ENCODE measurements at places on chromosomes 7 and 10.
A peak's percentile ranks its signal among the peaks of the same experiment; 100 is the strongest.

GRCh38 chr7:108059526-108059925 lies 56.6 kb upstream of the LAMB1 start:
- DNase-seq, result no peak

DNA sequence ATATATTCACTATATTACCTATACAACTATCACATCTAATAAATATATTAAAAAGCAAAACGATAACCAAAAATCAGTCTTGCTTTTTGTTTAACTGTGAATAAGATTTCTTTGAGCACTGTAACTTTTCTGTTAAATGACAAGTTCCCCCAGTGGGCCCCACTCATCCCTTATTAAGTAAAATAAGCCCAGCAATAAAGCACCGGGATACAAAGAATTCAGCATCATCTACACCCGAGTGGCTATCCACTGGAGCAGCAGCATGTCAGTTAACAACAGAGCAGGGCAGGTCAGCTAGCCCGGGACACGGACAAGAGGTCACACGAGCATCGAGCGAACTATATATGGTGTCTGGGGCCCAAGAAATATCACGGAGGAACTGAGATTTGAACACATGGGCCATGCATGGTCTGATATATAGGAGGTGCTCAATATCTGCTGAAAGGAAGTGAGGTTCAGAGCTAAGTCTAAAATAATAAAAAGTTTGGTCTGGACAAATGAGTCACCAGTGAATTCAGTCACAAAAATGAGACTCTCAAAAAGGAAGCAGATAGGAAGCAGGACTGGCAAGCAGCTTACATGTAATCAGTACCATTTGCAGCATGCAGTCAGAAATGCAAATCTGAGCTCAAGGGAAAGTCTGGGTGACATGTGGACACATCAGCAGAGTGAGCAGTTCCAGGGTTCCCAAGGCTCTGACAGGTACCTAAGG lies 4.1 kb downstream of the ERCC6 start:
- DNase-seq, result no peak

- no peak for DNase-seq
These were observed 96.3 kb downstream of the CPXM2 start for GRCh38 chr10:123795196-123795780.

GRCh38 chr10:78899996-78900714 lies 168.6 kb upstream of the ZMIZ1 start:
- DNase-seq, result peak; percentile 6

- no peak for DNase-seq
These were observed 152.4 kb downstream of the GNAT3 start for GRCh38 chr7:80359476-80359875.

- DNase-seq, result no peak
These were observed 59.7 kb downstream of the IGF2BP3 start for GRCh38 chr7:23410446-23411183.

GRCh38 chr7:69597278-69598076 lies 798 bp upstream of the AUTS2 start:
- peak; percentile 37 for DNase-seq

DNA sequence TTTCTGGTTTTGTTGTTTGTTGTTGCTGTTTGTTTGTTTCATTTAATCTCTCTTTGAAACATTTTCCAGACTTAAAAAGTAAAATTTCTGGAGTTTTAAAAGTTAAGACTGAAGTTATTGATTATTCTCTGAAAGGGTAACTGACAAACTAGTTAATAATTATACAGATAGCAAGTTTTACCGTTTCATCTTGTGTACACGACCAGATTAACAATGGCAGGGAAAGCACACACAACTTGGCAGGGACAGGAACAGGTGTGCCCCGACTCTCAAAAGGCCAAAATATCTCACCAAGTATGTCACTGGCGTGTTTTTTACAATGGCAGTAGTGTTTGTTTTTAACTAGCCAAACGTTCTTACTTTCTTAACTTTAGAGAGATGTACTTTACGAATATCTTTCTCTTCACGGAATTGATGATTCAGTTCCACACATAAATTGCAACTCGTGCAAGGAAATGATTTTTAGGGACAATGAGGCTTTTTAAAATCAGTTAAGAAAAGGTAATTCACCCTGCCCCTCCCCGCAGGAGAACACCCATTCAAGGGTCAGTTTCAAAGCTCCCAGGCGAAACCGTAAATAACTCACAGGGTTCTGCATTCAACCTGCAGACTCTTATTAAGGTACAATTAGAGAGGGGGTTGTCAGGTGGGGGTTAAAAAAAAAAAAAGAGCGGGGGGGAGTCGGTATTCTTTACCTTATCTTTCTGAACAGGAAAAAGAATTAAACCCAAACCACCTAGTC lies 3.5 kb downstream of the CTBP2 start:
- DNase-seq, result no peak

DNA sequence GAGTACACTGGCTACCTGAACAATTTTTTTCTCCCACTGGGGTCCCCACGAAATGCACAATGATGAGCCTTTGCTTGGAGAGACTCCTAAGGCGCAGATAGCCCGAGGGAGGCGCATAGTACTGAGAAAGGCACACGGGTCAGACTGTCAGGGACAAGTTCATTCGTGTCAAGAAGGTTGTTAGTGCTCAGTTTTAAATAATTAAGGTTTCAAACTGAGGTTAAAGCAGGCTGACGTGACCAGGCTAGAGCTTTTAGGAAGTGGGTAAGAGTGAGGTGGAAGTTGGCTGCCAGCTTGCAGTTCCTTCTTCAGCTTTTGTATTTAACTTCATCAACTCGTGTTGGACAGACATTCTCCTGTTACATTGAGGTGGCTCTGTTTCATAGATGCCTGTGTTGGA lies 31.6 kb downstream of the RBM33 start:
- no peak for DNase-seq

DNA sequence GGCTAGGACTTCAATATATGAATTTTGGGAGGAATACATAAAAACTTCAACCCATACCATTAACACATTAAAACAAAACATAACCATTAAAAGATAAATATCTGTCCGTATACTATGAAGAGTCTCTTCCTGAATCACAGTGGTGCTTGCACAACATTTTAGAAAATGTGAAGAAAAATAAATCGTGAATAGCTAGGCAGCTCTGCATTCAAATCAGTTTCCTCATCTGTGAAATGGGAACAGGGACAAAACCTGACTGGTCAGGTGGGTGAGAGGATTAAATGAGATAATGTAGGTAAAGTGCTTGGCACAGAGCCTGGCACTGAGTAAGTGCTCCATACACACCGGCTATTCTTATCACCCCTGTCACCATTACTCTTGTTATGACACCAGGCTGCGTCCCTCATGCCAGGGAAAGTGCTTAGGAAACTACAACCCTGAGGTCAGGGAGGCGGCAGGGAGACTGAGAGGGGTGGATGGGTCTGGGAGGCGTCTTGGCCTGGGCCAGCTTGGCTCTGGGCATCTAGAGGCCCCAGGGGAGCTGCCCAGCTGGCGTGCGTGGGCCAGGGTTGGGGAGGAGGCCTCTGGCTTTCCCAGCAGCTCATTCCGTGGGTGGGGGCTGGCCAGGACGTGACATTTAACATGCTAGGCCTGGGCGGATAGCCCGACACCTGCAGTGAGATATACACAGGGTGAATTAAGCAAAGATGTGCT lies 78.3 kb downstream of the SH3PXD2A start:
- no peak for DNase-seq

DNA sequence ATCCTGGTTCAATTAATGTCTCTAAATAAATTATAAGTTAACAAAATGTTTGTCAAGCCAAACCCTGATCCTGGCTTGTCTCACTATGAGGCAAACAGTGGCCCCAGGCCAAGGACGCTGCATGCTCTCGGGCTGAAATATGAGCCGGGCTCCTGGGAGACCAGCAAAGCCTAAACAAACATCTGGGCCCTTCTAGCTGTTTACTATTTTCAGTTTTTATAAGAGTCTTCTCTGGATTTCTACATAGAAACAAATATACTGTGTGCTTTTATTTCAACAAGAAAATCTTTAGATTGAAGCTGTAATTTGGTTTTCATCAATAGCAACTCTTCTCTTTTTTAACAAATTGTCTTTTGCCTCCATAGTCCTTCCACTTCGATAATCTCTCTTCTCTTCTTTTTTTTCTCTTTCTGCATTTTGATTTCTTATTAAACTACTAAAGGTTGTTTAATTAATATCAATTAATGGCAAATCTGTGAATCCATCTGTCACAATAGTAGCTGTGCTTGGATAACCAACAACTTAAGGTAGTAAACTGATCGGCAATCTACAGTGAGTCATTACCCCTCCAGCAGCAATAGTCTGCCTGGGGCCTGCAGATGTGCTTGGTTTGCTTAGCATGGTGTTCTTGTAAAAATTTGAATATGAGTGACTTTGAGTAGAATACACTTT lies 83.3 kb upstream of the DNAJC1 start:
- no peak for DNase-seq

DNA sequence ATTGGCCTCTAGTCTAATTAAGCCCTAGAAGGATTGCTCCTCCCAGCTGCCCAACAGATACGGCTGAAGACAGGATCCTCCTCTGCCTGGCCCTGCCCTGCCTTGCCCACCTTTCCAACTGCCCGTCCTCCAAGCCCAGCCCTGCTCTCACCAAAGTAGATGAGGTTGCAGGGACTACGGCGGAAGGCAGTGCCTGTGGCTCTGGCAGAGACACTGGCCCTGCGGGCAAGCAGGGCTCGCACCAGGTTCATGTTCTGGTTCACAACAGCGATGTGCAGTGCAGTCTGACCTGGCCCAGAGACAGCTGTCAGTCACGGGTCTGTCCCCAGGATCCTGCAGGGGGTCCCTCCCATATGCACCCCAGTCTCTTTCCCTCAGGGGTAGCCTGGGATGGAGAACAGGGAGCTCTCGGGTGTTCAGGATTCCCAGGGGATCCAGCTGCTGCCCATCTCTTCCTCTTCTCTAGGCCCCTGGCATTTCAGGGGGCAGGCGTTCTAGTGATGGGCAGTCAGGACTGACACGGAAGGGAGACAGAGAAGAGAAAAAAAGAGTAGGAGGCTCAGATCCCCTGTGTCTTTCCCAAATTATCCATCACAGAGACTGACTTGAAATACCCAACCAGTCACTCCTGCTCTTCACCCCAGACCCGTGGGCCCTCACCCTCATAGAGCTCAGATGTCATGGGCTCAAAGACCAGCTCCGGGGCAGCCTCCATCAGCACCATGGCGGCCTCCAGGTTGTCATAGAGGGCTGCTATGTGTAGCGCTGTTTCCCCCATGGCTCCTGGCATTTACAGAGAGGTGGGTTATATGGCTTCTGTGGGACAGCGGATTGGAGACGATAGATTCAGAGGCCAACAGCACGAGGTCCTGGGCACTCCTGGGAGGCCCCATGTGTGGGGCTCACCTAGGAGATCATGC lies 8.3 kb downstream of the TRPV6 start:
- DNase-seq, result no peak

- no peak for DNase-seq
These were observed 115.9 kb upstream of the MEOX2 start for GRCh38 chr7:15802425-15802824.

GRCh38 chr10:7027237-7027912 lies 383.5 kb downstream of the SFMBT2 start:
- DNase-seq, result no peak

GRCh38 chr10:123622381-123622780 lies 43.8 kb upstream of the GPR26 start:
- DNase-seq, result no peak

- DNase-seq, result no peak
These were observed 30.3 kb upstream of the GRB10 start for GRCh38 chr7:50812841-50813475.

DNA sequence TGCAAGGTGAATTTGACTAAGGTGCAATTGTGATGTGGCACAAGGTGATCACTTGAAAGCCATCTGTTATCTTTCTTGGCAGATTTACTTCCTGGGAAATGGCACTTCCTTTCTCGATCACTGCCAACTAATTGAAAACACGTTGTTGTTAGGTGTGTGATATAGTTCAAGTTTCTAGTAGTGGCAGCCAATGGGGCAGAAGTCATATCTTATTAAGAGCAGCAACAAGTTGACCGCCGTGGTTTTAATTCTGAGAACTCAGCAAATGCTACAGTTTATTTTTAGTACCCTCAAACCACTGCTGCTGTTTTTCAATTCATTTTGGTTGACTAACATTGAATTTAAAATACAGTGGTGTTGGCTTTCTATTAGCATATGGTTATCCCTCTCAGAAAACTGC lies 1.6 kb downstream of the CHN2 start:
- no peak for DNase-seq

DNA sequence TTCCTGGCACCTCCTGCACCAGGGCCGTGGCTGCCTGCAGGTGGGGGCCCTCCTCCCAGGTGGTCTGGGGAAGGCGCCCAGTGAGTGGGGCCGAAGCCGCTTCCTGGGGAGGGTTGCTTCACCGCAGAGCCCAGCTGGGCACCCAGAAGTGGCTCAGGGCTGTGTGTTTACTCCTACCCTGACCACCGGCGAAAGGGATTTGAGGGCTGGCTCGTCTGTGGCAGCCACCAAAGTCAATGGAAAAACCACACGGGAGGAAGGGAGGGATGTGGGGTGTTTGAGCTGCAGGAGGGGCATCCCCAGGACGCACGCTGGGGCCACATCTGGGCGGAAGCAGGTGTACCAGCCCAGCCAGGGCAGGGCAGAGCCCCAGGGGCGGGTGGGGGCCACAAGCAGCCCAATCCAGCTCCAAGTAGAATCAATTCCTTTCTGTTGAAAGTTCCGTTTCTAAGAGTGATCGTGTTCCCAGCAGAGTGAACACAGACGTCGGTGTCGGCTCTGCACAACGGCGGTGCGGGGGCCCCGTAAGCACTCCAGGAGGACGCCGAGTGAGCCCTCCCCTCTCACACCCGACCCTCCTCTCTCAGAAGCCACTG lies 69.9 kb downstream of the FOXL3 start:
- DNase-seq, result no peak

DNA sequence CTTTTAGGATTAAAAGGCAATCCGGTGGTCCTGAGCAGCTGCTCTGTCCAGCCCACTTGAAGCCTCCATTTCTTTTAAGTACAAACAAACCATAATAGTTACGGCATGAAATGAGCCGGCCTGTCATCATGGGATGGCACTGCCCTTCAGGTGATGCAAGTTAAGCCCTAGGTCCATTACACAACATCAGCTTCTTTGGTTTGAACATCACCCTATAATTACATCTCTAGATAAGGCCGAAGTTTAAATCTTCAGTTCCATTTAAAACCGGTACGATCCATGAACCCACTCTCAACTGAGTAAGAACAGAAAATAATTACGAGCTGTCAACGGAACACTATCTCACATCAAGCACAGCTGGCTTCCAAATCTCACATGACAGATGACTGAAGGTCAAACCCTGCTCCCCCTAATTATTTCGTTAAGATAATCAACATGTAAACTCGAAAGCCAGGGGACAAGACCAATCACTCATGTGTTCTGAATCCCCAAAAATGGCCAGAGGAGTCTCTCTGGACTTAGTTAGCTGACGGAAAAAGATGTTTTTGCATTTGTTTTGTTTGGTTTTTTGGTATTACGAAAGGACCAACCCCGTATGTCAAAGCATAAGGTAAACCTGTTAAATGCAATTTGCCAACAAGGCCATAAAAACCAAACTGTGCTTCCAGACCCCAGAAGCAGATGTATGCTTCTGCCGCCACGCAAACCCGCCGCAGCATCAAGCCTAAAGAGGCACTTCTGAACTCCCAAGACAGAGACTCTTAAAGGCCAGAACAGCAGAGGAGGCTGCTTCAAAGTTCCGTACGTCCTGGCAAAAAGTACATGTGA lies 10.8 kb downstream of the GNA12 start:
- no peak for DNase-seq

- DNase-seq, result no peak
These were observed 1002.0 kb downstream of the LRMDA start for GRCh38 chr10:76433161-76434005.

All from activated T-cell treated with anti-CD3 and anti-CD28 coated beads, Interleukin-2, amount 50 U/mL, for 48 hours (primary cell).